ENCODE measurements at places on chromosomes 11 and 22. TPM values are rescaled to one million over a fixed set of nuclear protein-coding genes. Genes with fewer than 3 reads are reported as not detected.

DNA sequence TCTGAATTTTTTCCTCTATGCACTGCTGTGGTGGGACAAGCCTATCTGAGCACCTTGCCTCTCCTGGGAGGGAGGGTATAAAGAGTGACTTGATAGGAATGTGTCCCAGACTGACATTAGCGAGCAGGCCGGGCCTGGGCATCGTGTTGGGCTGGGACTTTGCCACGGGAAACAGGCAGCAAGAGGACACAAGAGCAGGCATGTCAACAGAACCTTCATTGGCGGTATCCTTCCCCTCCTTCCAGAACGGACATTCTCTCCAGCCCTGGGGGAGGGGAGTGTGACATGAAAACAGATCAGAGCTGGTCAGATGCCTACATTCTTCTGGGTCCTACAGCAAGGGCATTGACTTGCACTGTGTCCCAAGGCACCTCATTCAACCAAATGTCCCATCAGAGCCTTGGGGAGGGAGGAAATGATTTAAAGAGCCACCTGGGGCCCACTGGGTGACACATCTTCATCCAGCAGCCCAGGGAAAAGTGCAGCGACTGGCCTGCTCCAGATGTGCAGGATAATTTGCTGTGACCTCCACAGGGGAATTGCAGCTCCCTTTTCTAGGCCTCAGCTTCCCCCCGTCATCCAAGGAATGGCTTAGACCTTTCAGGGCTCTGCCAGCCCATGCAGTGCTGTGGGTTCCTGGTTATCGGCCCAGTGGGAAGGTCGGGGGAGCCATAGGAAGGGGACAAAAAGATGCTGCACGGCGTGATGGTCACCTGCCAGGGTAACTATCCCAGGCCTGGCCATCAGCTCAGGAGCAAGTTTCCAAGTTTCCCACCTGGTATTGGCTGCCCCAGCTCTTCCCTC is 21.8 kb upstream of the UVRAG start:
- no peak for DNase-seq

Gene EMSY
- total RNA-seq, result 28.7 TPM

DNA sequence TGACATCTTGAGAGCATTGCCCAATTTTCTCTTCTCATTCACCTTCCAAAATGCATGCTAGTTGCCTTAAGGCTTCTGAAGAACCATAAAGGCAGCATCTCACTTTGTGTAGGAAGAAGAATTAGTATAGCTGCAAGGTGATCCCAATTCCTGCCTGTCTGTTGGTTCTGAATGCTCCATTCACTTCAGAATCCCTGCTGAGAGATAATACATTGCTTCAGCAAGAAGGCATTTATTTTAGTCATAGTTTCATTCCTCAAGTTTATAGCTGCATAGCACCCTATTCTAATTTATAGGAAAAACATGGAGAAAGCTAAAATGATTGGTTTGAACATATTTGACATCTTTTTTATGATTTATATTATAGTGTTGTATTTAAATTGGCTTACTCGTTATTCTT is 181.3 kb downstream of the METTL15 start:
- no peak for DNase-seq

DNA sequence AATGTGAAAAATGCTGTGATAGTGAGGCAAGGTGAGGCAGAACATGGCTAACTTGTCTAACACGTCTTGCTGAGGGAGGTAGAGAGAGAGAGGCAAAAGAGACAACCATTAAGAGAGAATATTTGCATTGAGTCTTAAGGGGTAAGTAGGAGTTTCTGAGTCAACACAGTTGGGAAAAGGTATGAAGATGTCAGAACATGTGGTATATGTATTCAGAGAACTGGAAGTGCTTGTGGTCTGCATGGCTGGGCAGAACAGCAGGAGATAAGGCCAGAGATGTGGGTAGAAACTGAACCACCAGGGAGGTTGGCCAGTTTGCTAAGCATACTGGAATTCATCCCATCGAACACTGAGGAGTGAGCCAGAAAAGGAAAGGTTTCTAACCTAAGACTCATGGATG is 25.0 kb upstream of the SLC5A1 start:
- DNase-seq, result no peak
